ENCODE measurements at places on chromosomes 2 and 18.

GRCh38 chr2:185384822-185385560 is 353.6 kb upstream of the FSIP2 start:
- DNase-seq = no peak

GRCh38 chr2:220779931-220780330 is 792.2 kb downstream of the EPHA4 start:
- no peak for DNase-seq

DNA sequence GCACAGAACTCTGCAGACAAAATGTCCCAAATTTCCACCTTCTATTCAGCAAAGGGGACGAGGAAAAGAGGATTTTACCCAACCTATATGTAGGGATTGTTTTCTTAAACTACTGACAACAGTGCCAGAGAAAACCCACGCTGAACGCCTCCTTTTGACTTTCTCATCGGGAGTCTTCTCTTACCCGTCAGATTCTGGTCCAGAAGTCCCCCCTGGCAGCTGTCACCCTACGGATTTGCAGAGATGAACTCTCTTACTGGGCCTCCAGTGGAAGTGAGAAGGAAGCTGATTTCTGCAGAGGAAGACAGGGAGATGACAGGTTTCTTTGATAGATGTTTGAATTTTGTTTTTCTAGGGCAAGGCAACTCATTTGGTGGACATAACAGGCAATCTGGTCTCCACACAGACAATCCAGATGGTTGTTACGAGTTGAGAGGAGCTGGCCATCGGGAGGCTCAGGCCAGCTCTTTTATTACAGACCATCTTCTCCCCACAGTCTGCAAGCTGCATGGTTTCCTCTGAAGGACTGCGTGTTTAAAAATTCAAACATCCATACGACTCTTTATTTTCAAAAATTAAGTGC is 804.3 kb downstream of the RNF144A start:
- no peak for DNase-seq

- no peak for DNase-seq
These were observed 165.3 kb upstream of the TFPI start for GRCh38 chr2:187719510-187719909.

- no peak for DNase-seq
These were observed 40.6 kb upstream of the FN1 start for GRCh38 chr2:215476424-215476823.

- DNase-seq = no peak
These were observed 42.2 kb downstream of the TAF4B start for GRCh38 chr18:26268454-26268853.

DNA sequence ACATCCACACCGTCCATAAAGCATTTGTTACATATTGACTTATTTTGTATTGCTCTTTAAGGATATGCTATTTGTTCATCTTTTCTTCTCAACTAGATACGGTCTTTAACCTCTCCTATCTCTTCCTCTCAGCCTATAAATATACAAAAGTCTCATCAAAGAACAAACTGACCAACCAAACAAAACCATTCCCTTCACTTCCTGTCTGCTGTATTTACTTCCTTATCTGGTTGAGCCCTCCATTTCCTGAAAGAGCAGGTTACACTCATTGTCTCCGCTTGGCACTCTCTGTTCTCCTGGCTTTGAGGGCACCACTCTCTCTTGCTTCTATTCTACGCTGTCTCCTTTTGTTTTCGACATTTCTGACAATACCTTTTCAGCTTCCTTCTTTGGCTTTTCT is 431.9 kb upstream of the TCF4 start:
- DNase-seq = no peak

All from CD4-positive, CD25-positive, alpha-beta regulatory T cell (primary cell).